ENCODE measurements at places on chromosomes 4 and X.
A peak's percentile ranks its signal among the peaks of the same experiment; 100 is the strongest.

DNA sequence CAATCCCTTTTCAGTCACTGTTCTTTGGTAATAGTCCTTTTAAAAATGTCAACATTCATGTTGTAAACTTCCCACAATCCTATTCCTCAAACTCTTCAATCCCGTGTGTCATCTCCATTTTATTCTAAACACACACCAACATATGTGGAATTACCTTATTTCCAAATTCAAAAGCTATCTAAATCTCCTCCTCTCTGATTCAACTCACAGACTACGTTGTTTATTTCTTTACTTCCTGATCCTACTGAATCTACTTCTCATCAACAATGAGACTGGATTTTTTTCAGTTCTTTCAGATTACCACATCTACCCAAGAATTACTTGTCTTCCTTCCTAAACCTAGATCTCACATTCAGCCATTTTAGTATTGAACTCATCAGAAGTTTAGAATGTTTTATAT is 188.2 kb downstream of the GABRB1 start:
- no peak for DNase-seq

DNA sequence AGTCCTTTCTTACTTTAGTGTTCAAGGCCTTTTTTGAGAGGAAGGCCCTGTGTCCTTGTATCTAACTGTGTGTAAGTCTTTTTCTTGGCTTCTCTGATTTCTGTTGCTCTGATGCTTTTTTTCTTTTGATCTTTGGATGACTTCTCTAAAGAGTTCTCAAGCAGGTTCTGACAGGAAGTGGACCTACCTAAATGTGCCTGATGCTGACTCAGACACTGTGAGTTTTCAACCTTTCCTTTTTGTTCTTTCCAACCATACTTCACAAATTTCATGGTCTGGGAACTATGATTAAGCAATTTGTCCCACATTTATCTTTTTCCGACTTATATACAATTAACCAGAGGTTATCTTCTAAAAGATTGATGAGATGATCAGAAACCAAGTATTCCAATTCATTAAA is 96.5 kb downstream of the SYTL5 start:
- no peak for DNase-seq

DNA sequence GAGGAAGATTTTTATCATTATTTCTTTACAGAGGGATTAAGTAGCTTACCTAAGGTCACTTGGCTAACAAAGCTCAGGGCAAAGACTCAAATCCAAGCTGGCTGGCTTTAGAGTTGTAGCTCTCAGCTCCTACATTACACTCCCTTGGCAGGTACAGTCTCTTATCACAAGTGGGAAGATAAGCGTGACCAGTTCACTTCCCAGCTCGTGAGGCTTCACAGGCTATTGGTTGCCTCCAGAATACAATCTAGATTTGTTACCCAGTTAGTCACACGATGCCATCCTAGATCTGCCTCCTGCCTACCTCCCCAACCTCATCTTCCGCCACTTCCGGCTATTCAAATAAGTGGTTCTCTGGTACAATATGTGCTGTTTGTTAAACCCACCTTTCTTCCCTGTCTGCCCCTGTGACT is 3.7 kb downstream of the MMRN1 start:
- DNase-seq, result no peak

DNA sequence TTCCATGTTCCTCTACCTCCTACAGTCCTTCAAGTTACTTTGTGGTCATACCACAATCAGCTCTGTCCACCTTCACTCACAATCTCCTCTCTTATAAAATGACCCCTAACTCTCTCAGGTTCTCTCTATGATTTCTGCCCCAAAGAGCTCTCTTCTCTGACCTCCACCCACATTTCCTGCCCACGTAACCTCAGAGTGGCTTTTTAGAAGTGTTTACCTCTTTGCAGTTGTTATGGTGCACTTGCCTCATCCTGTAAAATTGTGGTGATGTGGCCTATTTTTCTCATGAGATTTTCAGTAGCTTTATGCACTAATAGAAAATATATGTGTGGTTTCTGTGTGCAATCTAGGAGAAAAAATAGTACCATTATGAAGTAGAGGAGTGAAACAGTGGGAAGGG is 215.8 kb downstream of the PACRGL start:
- DNase-seq, result no peak

DNA sequence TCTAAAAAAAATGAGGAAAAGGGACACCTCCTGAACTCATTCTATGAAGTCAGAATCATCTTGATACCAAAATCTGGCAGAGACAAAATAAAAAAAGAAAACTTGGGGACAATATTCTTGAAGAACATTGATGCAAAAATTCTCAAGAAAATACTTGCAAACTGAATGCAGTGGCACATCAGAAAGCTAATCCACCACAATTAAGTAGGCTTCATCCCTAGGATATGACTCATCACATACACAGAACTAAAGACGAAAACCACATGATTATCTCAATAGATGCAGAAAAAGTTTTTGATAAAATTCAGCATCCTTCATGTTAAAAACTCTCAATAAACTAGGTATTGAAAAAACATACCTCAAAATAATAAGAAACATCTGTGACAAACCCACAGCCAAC is 98.3 kb downstream of the FAM47B start:
- no peak for DNase-seq

- no peak for DNase-seq
Observed at GRCh38 chrX:150478496-150479492, 89.6 kb upstream of the MTM1 start.

GRCh38 chr4:163485589-163485988 is 8.9 kb upstream of the TMA16 start:
- DNase-seq, result no peak

DNA sequence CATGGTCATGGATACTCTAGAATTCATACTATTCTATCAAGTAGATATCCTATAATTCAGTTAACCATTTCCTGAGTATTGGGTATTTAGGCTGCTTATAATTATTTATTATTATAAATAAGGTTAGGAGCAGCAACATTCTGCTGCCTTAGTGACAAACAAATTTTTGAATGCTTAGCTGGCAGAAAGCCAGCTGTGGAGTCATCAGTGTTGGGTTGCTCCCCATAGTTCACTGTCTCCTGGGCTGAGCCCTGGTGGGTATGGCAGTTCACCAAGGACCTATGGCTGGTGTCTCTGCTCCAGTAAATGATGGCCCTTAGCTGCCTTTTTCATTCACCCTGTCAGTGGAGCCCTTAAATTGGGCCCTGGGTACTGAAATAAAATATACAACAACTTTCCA is 61.8 kb downstream of the SMARCA5 start:
- no peak for DNase-seq

GRCh38 chr4:22962295-22962694 is 269.6 kb downstream of the GBA3 start:
- peak; percentile 41 for DNase-seq

- DNase-seq, result no peak
Observed at GRCh38 chrX:17919896-17920446, 58.9 kb upstream of the RAI2 start.

GRCh38 chr4:102687373-102687981 is 73.3 kb downstream of the MANBA start:
- DNase-seq, result no peak

- DNase-seq, result no peak
Observed at GRCh38 chr4:76300012-76300411, 6.5 kb upstream of the STBD1 start.

GRCh38 chr4:99749445-99750391 is 66.9 kb upstream of the DAPP1 start:
- no peak for DNase-seq
